Neural progenitor cell (in vitro differentiated cells): ENCODE measurements at places on chromosomes 2 and 18. TPM values are rescaled to one million over a fixed set of nuclear protein-coding genes. Genes with fewer than 3 reads are reported as not detected.

Gene FKBP1B
- total RNA-seq, result 46.0 and 58.6 TPM in 2 replicates

DNA sequence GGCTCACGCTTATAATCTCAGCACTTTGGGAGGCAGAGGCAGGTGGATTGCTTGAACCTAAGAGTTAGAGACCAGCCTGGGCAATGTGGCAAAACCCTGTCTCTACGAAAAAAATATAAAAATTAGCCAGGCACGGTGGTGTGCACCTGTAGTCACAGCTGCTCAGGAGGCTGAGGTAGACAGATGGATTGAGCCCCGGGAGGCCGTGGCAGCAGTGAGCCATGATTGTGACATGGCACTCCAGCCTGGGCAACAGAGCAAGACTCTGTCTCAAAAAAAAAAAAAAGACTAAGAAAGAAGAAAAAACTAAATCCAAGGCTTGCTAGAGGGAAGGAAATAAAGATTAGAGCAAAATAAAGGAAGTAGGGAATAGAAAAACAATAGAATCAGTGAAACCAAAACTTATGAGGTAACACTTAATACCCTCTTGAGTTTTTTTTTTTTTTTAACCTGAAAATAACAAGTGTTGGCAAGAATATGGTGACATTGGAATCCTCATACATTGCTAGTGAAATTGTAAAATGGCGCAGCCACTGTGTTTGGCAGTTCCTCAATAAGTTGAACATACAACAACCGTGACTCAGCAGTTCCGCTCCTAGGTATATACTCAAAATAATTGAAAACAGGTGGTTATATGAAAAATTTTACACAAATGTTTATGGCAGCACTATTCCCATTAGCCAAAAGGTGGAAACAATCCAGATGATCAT, 85.2 kb downstream of the EML4 start:
- DNase-seq, result no peak

DNA sequence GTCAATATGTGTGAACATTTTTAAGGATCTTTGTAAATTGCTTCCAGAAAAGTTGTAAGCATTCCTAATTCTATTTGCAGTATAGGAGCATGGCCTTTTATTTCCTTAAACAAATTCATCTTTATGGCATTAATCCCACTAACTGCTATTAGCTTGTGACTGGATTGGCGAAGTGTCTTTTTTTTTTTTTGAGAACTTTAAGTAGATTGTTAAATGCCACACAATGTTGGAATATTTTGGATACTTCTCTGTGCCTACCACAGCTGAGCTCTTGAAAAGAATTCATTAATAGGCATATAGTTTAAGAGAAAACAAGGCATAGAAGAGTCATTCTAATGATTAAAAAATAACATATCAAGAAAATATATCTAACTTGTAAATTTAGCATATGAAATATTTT, 129.7 kb downstream of the LAMA3 start:
- no peak for DNase-seq

Gene SCN3A
- total RNA-seq, result 0.40 TPM in 1 of 2 replicates, not detected in the other

DNA sequence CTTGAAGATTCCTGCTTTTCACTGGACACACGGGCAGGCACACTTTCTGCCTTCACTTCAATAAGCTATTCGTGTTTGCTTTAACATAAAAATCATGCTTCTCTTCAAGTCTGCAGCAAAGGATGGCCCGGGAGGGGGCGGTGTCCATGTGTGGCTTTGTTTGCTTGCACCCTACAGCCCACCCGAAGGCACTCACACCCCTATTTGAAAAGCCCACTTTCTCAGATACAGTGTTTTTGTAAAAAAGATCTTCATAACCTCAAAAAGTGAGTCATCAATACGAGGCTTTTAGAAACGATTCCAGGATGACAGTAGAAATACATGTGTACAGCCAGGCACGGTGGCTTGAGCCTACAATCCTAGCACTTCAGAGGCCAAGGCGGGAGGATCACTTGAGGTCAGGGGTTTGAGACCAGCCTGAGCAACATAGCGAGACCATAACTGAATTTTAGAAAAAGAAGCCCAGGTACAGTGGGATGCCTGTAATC, 36.5 kb upstream of the HPCAL1 start:
- DNase-seq, result no peak

- DNase-seq, result no peak
These were observed 6.8 kb downstream of the FHL2 start for GRCh38 chr2:105391763-105392662.

- DNase-seq, result no peak
These were observed 22.9 kb downstream of the DOK1 start for GRCh38 chr2:74577448-74577847.

- no peak for DNase-seq
These were observed 246.6 kb downstream of the FHOD3 start for GRCh38 chr18:36543991-36544725.

GRCh38 chr2:195051401-195051800, 605.6 kb upstream of the SLC39A10 start:
- no peak for DNase-seq

Gene CAPN14
- 0.04 and 0.19 TPM in 2 replicates for total RNA-seq

Gene PLB1
- 0.12 TPM in 1 of 2 replicates, not detected in the other for total RNA-seq

Gene LHCGR
- not detected in 2 replicates for total RNA-seq

DNA sequence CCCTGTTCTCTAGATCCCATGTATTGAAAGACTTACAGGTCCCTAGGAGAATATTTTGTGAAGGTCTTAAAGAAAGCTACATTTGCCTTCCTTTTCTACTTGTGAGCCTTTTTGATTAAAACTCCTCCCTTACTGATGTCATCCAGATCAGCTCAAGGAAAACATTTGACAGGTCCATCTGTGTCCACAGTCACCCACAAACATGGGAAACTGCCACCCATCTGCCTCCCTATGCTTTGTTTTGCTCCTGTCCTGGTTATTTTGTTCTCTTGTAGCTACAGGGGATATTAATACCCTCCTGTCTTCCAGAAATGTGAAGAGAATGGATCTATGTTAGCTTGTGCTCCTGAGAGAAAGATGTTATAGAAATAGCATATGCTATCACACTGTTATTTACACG, 203.6 kb upstream of the GALNT5 start:
- no peak for DNase-seq
